ENCODE measurements at places on chromosomes 4 and X.

- no peak for DNase-seq
These were observed 1.2 kb downstream of the CYTL1 start for GRCh38 chr4:5018096-5018495.

DNA sequence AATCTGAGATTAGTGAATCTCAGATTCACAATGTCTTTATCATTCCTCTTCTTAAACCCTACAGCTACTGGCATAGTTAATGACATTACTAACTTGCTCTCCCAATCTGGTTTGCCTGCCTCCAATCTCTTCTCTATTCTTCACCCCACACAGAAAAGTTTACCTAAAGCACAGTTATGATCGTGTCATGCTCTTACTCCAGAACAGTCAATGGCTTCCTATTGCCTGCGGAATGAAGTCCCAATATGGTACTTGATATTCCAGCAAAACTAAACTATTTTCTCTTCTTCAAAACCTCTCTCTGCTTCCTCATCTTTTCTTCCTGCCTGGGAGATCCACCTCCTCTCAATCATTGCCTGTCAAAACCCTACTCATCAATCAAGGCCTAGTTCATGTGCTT, 3.4 kb upstream of the PRPS1 start:
- DNase-seq = no peak

DNA sequence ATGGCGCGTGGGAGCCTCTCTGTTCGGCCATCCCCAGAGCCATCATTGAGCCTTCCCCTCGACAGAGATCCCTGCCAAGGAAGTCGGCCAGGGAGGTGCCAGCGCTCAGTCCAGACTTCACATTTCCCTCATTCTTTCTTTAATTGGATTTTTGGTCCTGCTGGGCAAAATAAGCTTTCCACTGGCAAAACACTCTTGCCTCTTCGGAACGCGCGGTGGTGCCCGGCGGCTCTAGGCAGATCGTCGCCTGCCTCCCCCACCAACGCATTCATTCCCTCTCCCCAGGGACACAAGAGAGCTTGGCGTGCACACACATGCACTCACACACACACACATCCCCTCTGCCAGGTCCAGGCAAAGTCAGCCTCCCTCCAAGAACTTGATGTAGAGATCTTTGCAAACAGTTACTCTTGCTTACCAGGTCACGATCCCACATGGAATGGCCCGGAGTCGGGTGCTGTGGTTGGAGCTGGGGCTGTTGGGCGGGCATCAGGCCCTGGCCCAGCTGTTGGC, 257.1 kb downstream of the BCOR start:
- DNase-seq = peak; percentile 74

DNA sequence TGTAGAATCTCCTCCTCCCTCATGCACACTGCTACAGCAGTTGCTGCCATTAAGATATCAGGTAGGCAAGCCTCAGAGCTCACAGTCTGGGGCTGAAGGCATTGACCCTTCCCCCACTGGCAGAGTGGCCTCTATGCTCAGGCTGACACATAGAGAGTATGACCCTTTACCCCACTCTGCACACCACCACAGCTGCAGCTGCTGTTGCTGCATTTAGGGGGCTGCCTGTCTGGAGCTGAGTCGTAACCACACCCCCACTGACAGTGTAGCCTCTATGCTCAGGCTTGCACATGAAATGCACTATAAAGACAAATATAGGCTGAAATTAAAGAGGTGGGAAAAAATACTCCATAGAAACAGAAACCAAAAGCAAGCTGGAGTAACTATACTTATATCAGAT, 289.3 kb upstream of the PABPC4L start:
- no peak for DNase-seq

GRCh38 chr4:121370729-121371325, 10.0 kb downstream of the QRFPR start:
- DNase-seq = no peak

DNA sequence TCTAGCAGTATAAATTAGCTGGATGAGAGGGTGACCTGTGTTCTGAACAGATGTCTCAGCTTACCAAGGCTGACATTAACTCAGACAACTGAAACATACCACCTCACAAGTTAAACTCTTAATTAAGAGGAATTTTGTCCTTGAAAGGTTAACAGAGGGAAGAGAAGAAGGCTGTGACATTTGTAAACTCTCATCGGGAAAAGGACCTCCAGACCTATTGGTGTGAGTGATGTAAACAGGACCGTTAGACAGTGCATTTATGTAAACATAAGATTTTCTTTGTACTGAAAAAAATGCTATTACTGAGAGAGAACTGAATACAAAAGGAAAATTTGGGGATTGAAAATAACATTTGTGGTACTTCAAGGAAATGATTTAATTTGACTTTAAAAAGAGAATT, 308.4 kb upstream of the DIAPH2 start:
- no peak for DNase-seq

Measured in NCI-H2171 (cell line).